ENCODE measurements at places on chromosomes 1 and 21.

DNA sequence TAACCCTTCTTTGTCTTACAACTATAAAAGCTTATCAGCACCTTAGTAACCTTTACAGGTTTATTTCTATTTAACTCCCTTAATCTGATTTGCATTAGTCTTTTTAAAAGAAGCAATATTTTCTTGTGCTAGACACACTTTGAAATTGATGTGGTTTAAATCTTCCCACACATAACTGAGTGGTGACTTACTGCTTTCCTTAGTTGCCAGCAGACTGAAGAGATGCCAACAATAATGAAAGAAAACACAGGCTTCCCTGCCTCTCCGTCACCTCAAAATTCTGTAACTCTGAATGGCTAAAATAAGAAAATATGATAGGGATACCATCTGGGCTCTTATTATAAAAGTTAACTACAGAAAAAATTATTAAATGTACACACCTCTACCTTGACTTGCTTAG lies 196.8 kb downstream of the PTBP2 start:
- no peak for DNase-seq

DNA sequence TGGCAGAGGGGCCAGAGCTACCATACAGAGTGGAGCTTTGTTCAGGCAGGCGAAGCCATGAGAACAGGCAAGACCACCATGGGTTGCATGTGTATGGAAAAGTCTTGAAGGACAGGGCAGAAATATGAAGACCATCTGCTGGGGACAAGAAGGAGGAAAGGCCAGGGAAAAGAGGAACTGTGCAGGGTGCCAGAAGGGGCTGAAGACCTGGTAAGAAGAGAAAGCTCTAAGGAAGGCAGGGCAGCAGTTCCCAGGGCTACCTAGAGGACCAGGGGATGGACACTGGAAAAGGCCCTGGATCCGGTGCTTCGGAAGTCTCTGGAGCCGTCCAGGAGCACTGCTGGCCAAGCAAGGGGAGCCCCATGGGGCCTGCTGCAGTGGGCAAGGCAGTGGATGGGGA lies 43.4 kb downstream of the PKP1 start:
- no peak for DNase-seq

DNA sequence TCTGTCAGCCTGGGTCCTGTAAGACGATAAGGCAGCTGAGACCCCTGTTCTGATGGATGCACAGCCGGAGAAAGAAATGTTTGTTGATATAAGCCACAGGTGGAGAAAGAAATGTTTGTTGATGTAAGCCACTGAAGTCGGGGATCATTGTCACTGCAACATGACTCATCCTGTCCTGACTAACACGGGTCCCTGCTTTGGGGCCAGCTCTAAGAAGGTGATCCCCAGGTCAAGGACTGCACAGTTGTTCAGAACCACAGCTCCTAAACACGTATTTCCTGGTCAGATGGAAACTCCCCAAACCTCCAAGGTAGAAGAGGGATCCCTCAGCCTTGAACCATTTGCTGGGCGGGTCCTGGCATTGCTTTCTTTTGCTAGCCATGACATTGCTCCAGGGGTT lies 86.4 kb upstream of the IGSF21 start:
- no peak for DNase-seq

GRCh38 chr1:53266038-53266437 lies 27.7 kb upstream of the MAGOH start:
- no peak for DNase-seq

GRCh38 chr1:211632117-211632807 lies 43.2 kb downstream of the NEK2 start:
- no peak for DNase-seq

DNA sequence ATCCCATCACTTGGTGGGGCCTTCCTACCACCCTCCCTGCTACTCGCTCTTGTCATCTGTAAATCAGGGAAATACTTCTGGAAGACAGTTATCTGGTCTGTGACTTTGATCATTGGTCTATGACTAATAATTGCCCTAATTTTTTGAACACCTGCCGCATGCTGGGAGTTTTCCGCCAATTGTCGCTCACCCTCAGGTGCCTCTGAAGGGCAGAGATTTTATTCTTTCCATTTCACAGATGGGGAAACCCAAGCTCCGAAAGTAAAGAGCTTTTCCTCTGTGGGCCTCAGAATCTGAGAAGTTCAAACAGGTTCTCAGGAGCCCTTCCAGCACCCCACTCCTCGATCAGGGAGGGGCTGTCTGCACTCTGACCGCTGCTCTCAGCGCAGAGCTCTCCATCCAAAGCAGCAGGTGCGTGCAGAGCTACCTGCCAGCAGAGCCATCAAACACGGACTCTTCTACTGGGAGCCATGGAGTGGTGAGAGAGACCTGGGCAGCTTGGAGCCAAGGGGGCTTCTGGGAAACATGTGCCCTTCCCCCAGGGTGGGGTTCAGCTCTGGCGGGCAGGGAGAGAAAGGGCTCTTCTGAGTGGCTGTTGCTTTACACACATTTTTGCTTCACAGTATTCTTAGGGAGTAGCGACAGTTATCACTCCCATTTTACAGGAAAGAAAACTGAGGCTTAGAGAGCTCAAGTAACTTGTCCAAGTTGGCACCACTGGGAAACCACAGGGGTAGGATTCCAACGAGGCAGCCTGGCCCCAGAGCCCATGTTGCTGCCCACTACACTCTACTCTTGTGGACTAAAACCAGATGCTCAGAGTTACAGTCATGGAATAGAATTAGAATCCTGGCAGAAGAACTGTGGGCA lies 5.8 kb upstream of the RUNX3 start:
- no peak for DNase-seq

DNA sequence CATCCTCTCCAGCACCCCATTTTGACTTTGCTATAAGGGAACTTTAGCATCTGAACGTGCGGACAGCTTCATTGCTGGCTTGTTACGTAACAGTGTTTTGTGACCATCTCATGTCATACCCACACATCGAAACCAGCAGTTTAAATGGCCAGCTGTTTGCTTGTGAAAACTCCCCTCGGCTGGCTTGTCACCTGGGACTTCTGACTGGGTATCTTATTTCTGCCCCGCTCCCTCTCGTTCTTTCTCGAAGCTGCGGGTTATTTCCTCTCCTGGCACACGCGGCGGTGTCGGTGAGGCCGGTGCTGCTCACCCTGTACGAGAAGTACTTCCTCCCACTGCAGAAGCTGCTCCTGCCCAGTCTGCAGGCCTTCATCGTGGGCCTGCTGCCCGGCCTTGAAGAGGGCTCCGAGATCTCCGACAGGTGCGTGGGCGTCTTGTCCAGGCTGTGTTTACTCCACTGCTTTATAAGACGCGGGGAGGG lies 43.5 kb downstream of the DOP1B start:
- DNase-seq, result no peak

GRCh38 chr1:182956708-182957365 lies 3.9 kb upstream of the SHCBP1L start:
- no peak for DNase-seq

DNA sequence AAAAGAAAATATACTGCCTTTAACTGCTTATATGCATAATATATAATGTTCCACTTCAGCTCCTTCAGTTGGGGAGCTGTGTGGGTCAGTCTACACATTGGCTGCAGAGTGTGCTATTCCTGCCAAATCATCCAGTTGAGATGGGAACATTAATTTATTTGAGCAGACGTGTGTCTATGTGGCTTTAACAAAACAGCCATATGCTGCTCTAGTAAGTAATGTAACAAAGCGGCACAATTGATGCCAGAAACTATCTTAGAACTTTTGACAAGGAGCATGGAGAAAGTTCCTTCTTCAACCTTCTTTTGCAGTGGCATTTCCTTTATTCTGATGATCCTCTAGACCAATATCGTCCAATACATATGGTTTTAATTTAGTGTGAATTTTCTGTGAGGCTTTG lies 285.9 kb upstream of the C1orf87 start:
- no peak for DNase-seq

- no peak for DNase-seq
Measured at GRCh38 chr1:119550381-119550780, 43.4 kb downstream of the HSD3B1 start.

DNA sequence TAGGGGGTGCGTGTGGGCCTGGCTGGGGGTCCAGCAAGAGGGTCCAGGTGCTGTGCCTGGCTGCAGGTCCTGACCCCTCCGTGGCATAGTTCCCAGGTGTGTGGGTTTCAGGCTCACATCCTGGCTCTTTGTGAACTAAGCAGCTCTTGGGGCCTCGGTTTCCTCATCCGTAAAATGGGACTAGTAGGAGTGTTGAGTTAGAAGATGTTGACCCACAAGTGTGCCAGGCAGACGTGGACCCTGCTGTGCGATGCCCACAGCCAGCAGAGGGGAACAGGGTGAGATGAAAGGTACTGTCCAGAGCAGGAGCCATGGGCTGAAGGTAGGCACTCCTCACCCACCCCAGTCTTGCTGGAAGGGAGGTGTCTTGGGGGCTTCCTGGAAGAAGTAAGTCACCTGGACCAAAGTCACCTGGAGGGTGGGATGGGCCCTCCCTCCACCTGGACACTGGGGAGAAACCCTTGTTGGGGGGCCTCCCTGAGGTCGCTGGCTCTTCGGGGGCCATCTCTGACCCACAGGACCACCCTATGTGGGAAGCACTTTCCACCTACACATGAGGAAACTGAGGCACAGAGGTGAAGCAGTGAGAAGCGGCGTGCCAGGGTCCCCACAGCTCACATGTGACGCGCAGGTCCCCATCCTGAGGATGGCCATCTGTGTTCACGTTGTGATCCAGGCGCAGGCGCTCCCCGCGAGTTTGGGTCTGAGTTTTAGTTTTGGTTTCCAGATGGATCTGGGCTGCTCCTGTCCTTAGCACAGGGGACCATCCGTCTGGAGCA lies 1.4 kb downstream of the ARHGEF16 start:
- DNase-seq, result no peak

DNA sequence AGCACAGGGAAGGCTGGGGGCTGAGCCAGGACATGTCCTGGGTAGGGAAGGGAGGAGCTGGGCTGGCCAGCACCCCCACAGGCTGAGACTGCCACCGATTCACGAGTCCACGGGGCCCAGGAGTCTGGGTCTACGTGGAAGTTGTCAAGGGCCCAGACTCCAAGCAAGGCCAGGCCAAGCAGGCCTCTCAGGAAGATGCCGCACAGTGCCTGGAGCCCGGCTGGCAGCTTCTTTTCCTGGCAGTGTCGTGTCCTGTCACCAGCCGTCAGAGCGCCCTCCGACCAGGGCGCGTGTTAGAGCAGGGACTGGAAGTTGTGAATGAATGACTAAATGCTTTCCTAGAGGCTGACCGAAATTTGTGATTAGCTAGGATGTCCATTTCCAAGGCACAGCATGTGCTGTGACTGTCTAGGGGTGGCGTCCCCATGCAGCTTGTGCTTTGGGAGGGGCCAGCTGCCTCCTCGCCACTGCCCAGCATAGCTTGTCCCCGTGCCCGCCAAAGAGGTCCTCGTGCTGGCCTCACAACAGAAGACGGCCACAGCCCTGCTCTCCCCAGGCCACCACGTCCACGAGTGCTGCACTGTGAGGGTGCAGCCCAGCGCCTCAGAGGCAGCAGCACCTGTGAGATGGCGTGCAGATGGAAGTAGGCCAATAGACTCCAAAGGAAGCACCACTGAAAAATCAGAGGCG lies 147.4 kb upstream of the COL6A1 start:
- no peak for DNase-seq

GRCh38 chr1:215076322-215076721 lies 6.2 kb upstream of the KCNK2 start:
- no peak for DNase-seq

DNA sequence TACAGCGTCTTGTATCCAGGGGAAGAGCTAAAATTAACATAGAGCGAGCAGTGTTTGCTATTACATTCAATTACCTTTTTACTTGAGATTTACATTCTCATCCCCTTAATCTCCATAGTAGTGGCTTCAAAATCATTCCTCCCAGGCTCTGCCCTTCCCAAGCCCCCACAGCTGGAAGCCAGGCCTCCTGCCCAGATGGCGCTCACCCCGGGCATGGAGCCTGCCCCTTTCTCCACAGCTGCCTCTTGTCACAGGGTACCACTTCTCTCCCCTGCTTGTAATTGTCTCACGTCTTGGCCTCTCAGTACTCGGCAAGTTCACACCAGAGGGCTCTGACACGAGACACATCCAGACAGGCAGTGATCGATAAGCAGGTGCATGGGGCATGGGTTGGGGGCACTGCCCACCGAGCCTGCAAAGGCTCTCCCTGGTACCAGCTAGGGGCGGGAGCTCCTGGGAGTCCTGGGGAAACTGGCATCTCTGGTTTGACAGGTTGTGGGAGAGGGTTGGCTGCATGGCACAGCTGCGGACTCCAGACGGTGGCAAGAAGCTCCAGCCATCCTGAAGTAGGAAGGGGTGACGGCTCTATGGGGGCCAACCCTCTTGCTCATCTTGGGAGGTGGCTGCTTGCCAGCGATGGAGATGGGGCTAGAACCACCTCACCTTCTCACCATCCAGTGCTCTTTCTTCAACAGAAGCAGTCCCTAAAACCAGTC lies 20.1 kb downstream of the CASZ1 start:
- DNase-seq, result no peak

DNA sequence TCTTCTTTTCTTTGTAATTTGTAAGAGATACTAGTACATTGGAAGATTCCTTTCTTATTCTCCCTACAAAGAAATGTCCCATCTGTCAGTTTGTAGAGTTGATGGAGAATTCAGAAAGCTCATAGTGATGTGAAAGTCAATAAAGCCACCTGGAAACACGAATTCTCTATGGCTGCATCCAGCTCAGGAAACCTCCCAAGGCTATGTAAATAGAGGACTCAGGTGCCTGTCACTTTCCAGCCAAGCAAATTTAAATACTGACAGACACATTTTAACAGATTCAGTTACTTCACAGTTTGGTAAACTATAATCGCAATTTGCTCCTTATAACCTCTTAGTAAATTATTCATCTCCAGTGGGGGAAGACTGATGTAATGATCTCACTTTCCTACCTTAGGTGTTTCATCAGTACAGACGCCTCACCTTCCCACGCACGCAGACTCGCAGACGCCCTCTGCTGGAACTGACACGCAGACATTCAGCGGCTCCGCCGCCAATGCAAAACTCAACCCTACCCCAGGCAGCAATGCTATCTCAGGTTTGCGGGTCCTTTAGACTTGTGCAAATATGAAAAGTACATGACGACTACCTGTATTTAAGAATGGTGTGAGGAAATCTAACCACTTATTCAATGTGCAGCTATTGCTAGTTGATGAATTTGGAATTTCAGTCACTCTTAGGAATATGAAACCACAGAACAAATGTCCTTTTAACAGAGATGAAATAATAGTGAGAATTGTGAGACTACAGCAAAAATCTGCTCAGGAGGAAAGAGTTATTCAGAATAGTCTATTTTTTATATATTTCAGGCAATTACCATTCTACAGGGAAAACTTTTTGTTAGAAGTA lies 60.6 kb downstream of the PTPRC start:
- no peak for DNase-seq

DNA sequence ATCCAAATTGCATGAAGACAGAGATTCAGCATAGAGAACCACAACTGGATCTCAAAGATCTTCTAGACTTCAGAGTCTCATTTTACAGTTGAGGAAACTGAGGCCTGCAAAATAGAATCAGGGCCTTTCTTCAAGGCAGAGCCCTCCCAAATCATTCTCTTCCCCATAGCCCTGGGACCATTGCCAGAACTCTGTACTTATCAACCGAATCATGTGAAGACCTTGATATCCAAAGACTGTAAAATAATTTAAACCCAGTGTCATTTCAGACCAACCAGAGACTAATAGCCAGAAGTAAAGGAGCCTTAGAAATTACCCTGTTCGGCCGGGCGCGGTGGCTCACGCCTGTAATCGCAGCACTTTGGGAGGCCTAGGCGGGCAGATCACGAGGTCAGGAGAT lies 90.1 kb downstream of the DTL start:
- no peak for DNase-seq

- DNase-seq, result no peak
Measured at GRCh38 chr1:169217636-169218035, 111.1 kb downstream of the ATP1B1 start.
